Activated naive CD4-positive, alpha-beta T cell treated with anti-CD3 and anti-CD28 coated beads for 36 hours (primary cell): ENCODE measurements at places on chromosomes 7 and 10. TPM values are rescaled to one million over a fixed set of nuclear protein-coding genes. Genes with fewer than 3 reads are reported as not detected.

Gene ITPRID1
- total RNA-seq = not detected

DNA sequence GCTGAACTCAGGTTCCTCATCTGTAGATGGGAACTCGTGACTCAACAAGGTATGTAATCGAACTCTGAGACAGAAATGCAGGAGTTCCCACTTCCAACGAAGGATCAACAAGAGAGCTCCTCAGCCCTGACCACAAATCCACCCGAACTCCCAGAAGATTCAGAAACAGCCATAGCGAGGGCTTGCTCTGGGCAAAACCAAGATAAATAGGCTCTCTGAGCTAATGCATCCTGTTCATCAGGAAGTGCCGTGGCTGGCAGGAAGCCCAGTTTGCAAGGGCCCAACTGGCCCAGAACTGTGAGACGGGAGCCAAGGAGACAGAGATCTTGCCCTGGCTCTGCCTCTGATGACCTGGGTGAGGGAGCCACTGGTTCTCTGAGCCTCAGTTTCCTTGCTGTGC, 141.7 kb upstream of the PFKP start:
- DNase-seq = peak; percentile 12
- peaks cover 25% of the 10 kb centered on the region for H3K27me3 ChIP-seq
- H3K4me1 ChIP-seq = peaks cover 7% of the 10 kb centered on the region
- no peak overlapping the region for H3K27ac ChIP-seq
- H3K36me3 ChIP-seq = no peaks in the 10 kb centered on the region

DNA sequence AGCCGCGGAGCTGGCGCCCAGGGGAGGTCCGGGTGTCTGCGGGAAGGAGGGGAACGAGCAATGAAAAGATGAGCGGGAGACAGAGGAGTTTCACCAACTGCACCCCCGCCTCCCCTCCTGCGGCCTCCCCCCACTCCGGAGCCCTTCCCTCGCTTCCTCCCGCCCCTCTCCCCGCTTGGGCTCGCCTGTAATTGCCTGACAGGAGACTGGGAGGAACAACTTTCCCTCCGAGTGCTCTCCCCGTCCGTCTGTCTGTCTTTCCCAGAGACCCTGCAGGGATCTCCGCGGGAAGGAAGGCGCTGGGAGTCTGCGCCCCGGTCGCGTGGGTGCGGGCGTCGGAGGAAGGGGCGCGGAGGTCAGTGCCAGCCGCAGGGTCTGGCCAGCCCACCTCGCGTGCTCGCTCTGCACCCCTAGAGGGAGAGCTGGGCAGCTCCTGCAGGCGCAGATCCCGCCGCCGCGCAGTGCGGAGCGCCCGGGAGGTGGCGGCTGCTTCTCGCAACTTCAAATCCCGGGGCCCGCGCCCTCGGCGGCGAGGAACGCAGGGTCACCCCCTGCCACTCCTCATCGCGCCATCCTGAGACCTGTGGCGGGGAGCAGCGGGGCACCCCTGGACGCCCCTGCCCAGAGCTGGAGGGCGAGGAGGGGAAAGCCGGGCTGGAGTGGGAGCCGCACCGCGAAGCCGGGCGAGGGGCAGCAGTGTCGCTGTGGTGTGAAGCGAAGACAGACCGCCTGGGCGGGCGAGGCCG, 511 bp upstream of the NRP1 start:
- H3K36me3 ChIP-seq = no peaks in the 10 kb centered on the region
- peaks cover 51% of the 10 kb centered on the region for H3K27me3 ChIP-seq
- peaks cover 22% of the 10 kb centered on the region for H3K4me1 ChIP-seq
- H3K4me3 ChIP-seq = peak overlapping the region; percentile 64

Gene NXPH1
- total RNA-seq = not detected

- DNase-seq = no peak
- peaks cover 41% of the 10 kb centered on the region for H3K36me3 ChIP-seq
Observed at GRCh38 chr10:129760416-129760815, 203.7 kb downstream of the EBF3 start.

Gene AMPH
- total RNA-seq = not detected

GRCh38 chr10:122588381-122588780, 27.8 kb downstream of the DMBT1 start:
- no peak for DNase-seq
- no peaks in the 10 kb centered on the region for H3K4me1 ChIP-seq

- H3K27me3 ChIP-seq = peaks cover 5% of the 10 kb centered on the region
- H3K4me1 ChIP-seq = no peaks in the 10 kb centered on the region
- H3K27ac ChIP-seq = no peak overlapping the region
- no peaks in the 10 kb centered on the region for H3K36me3 ChIP-seq
- no peak for DNase-seq
- H3K4me3 ChIP-seq = no peak overlapping the region
Observed at GRCh38 chr10:86283466-86284287, 82.9 kb downstream of the GRID1 start.
